Stimulated activated CD8-positive, alpha-beta memory T cell treated with anti-CD3 and anti-CD28 coated beads, Interleukin-4, amount 100 ng/mL, for 24 hours (primary cell): ENCODE measurements at places on chromosomes 6 and 20.
A peak's percentile ranks its signal among the peaks of the same experiment; 100 is the strongest.

GRCh38 chr6:4941782-4942672, 61.8 kb downstream of the RPP40 start:
- peak; percentile 28 for DNase-seq

GRCh38 chr6:148701375-148701774, 45.5 kb upstream of the UST start:
- no peak for DNase-seq

GRCh38 chr6:155274533-155274932, 10.7 kb downstream of the CLDN20 start:
- no peak for DNase-seq

DNA sequence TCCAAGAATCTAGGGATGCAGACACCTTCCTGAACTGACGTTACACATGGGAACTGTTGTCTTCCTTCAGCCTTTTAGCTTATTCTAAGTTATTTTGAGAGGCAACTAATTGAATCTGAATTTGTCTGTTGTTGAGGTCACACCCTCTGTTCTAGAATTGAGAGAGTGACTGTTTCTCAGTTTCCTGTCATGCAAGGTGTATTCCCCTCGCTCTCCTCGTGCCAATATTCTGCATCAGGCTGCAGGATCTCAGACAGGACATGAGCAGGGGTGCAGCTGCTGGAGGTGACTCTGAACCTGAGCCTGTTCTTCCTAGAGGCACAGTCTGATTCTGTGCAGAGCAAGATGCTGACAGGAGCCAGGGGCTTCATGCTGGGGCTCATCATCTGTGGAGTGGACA, 52.5 kb downstream of the HLA-DPB1 start:
- no peak for DNase-seq

- no peak for DNase-seq
These were observed 791.5 kb downstream of the TFAP2A start for GRCh38 chr6:9623228-9623832.

DNA sequence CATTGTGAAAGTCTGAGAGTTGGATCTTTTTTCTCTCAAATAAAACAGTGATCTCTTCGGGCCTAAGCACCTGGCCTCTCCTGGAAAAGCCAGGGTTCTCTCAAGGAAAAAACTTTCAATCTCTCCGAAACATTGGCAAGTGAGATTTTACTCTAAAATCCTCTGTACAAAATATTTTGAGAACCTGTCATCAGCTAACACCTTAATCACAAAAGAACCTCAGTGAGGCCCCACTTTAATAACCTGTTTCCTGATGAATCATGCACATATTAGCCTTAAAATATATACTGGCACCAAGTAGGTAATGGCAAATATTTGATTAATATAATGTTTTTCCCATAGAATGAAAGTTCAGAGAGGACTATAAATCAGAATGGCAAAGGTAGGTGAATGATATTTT, 177.9 kb downstream of the FRK start:
- no peak for DNase-seq

- DNase-seq, result no peak
These were observed 73.9 kb downstream of the F13A1 start for GRCh38 chr6:6246544-6246943.
